Activated CD4-positive, alpha-beta T cell treated with anti-CD3 and anti-CD28 coated beads, Interleukin-2, amount 10 ng/mL, durations not matched to agents 24 days and 14 days (primary cell): ENCODE measurements at places on chromosomes 1 and 21.
A peak's percentile ranks its signal among the peaks of the same experiment; 100 is the strongest.

DNA sequence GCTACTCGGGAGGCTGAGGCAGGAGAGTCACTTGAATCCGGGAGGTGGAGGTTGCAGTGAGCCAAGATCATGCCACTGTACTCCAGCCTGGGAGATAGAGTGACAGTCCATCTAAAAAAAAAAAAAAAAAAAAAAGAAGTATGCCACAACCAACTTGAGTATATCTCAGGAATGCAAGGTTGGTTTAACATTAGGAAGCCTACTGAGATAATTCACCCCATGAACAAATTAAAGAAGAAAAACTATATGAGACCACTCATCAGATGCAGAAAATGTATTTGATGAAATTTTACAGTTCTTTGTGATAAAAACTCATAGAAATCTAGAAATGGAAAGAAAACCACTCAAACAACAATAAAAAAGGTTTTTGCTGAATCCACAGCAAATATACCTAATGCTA is 373.8 kb downstream of the LMO4 start:
- no peaks in the 10 kb centered on the region for H3K27me3 ChIP-seq
- H3K4me1 ChIP-seq = no peaks in the 10 kb centered on the region
- no peak overlapping the region for H3K27ac ChIP-seq
- no peak for DNase-seq

GRCh38 chr1:234604495-234605398 is 5.2 kb downstream of the IRF2BP2 start:
- no peak for DNase-seq
- H3K4me1 ChIP-seq = peaks cover 46% of the 10 kb centered on the region
- H3K27ac ChIP-seq = peak overlapping the region; percentile 98
- peaks cover 62% of the 10 kb centered on the region for H3K36me3 ChIP-seq
- peak overlapping the region; percentile 97 for H3K4me3 ChIP-seq

- H3K27me3 ChIP-seq = peaks cover 7% of the 10 kb centered on the region
- no peak overlapping the region for H3K27ac ChIP-seq
- H3K4me1 ChIP-seq = peaks cover 30% of the 10 kb centered on the region
- DNase-seq = no peak
These were observed 60.0 kb downstream of the POFUT2 start for GRCh38 chr21:45227735-45228134.

DNA sequence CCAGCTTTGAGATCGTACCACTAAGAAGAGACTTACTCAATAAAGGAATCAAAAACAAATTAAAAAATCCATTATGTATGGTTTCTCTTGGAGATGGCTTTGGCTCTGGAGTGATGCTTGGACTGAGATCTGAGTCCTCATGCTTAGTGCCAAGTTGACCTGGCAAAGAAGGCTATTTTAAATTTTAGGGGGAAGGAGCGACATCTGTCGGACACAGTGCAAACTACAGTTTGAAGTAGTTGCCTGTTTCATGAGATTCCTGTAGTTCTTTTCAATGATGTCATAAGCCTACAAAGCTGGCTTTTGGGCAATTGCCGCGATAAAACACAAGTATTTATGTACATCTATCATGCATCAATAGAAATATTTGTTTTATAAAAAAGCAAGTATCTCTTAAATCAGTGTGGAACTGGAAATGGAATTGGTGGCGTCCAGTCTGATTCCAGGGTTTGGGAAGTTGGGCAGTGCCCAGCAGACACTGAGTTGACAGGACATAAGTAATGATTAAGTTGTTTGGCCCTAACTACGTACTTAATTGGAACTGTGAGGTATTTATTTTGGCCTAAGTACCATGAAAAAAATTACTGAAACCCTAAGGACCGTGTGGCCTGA is 50.0 kb downstream of the TBCE start:
- H3K27ac ChIP-seq = no peak overlapping the region

GRCh38 chr1:42830631-42831030 is 13.4 kb upstream of the SVBP start:
- H3K4me1 ChIP-seq = no peaks in the 10 kb centered on the region
- no peak for DNase-seq
- H3K27me3 ChIP-seq = no peaks in the 10 kb centered on the region
- H3K36me3 ChIP-seq = no peaks in the 10 kb centered on the region

DNA sequence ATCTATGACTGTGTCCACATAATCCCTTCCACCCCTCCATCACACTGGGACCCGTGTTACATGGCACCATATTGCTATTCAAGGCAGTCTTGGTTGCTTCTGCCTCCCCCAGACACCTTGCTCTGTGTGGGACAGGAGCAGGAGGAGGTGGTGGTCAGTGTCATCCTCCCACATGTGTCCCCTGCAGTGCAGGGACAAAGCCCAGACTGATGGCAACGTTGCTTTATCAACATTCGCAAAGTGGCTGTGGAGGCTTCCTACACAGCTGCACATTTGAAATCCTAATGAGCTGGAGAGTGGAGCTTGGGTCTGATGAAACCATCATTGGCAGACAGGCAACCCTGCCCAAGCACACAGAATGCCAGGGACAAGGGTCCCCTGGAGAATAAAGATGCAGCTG is 26.2 kb downstream of the TRIM67 start:
- peaks cover 15% of the 10 kb centered on the region for H3K27me3 ChIP-seq
- H3K36me3 ChIP-seq = no peaks in the 10 kb centered on the region
- no peaks in the 10 kb centered on the region for H3K4me1 ChIP-seq
- no peak overlapping the region for H3K4me3 ChIP-seq
- H3K27ac ChIP-seq = no peak overlapping the region
- no peak for DNase-seq

GRCh38 chr1:1929639-1930545 is 10.8 kb upstream of the TMEM52 start:
- peak; percentile 54 for DNase-seq
- no peak overlapping the region for H3K4me3 ChIP-seq
- no peak overlapping the region for H3K27ac ChIP-seq
- peaks cover 2% of the 10 kb centered on the region for H3K36me3 ChIP-seq
- no peaks in the 10 kb centered on the region for H3K27me3 ChIP-seq

- DNase-seq = no peak
- H3K4me3 ChIP-seq = no peak overlapping the region
- no peak overlapping the region for H3K27ac ChIP-seq
- no peaks in the 10 kb centered on the region for H3K27me3 ChIP-seq
- H3K36me3 ChIP-seq = no peaks in the 10 kb centered on the region
These were observed 88.5 kb downstream of the BEND5 start for GRCh38 chr1:48688102-48688760.

DNA sequence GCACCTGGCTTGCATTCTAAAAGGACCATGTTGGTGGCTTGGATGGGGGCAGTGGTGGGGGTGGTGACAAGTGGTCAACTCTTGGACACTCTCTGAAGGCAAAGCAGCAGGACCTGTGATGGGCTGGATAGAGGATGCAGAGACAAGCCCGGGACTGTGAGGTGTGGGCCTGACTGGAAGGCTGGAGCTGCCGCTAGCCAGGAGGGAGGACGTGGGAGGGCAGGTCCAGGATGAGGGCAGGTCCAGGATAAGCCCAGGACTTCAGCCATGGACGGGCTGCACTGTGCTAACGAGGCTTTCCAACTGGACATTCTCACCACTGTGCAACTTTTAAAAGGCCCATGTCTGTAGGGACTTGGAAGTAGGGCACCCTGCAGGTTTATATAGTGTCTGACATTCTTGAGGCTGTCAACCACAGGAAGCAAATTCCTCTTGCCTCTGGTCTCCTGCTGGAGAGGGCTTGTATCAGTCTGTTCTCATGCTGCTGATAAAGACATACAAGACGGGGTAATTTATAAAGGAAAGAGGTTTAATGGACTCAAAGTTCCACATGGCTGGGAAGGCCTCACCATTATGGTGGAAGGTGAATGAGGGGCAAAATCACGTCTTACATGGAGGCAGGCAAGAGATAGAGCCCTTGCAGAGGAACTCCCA is 8.3 kb upstream of the C1orf167 start:
- H3K27ac ChIP-seq = no peak overlapping the region
- H3K4me1 ChIP-seq = peaks cover 6% of the 10 kb centered on the region
- H3K36me3 ChIP-seq = peaks cover 3% of the 10 kb centered on the region
- no peak for DNase-seq

GRCh38 chr1:46065405-46065804 is 67.0 kb downstream of the PIK3R3 start:
- H3K27ac ChIP-seq = no peak overlapping the region
- peaks cover 17% of the 10 kb centered on the region for H3K4me1 ChIP-seq
- H3K4me3 ChIP-seq = peak overlapping the region; percentile 24
- no peaks in the 10 kb centered on the region for H3K27me3 ChIP-seq

- H3K27ac ChIP-seq = no peak overlapping the region
- H3K4me3 ChIP-seq = peak overlapping the region; percentile 99
- no peaks in the 10 kb centered on the region for H3K27me3 ChIP-seq
- peaks cover 45% of the 10 kb centered on the region for H3K4me1 ChIP-seq
- H3K36me3 ChIP-seq = peaks cover 20% of the 10 kb centered on the region
These were observed 943 bp upstream of the KIAA0040 start for GRCh38 chr1:175193527-175193910.

DNA sequence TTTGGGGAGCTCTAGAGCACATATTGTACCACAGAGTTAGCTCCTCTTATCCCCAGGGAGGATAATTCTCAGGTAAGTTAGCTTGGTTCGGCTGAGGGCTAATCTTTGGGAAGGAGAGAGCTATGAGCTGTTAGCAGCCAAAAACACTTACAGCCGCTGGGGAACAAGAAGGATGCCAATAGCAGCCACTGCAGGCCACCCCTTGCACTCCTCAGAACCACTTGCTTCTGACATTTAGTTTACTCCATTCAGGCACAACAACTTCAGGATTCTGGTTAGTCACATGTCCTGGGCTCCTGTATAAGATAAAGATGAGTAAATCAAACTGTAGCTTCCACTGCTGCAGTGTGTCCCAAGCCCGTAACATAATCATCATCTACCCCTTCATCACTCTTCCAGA is 212.6 kb upstream of the ADGRL2 start:
- H3K4me3 ChIP-seq = no peak overlapping the region
- H3K4me1 ChIP-seq = no peaks in the 10 kb centered on the region
- no peak overlapping the region for H3K27ac ChIP-seq
- DNase-seq = no peak
- no peaks in the 10 kb centered on the region for H3K27me3 ChIP-seq

DNA sequence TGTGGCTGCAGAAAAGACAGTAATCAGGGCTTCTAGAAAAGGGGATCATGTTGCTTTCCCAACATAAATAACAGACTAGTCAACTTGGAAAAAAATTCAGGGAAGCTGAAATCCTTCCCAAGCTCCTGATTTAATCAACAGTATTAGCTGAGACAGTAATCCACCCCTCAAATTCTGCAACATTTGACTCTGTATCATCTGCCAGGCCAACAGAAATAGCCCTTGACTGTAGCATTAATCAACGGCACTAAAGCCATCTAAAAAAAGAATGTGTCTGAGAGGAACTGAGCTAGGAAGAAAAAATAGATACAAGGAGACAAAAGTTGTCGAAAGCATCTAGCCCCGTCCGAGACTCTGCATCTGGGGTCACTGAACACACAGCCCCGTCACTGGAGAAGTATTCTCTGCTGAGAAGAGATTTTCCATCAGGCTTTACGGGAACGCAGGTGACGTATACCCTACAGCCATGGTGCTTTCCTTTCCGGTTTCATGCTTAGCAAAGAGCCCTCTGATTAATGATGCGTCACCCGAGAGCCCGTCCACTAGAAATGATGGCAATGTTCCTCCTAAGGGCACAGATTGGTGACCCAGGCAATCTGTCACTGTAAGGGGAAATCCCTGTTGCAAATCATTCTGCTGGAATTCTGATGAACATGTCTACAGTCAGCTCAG is 42.1 kb upstream of the TP53BP2 start:
- no peaks in the 10 kb centered on the region for H3K4me1 ChIP-seq
- H3K27ac ChIP-seq = no peak overlapping the region
- no peaks in the 10 kb centered on the region for H3K27me3 ChIP-seq
- H3K4me3 ChIP-seq = no peak overlapping the region

DNA sequence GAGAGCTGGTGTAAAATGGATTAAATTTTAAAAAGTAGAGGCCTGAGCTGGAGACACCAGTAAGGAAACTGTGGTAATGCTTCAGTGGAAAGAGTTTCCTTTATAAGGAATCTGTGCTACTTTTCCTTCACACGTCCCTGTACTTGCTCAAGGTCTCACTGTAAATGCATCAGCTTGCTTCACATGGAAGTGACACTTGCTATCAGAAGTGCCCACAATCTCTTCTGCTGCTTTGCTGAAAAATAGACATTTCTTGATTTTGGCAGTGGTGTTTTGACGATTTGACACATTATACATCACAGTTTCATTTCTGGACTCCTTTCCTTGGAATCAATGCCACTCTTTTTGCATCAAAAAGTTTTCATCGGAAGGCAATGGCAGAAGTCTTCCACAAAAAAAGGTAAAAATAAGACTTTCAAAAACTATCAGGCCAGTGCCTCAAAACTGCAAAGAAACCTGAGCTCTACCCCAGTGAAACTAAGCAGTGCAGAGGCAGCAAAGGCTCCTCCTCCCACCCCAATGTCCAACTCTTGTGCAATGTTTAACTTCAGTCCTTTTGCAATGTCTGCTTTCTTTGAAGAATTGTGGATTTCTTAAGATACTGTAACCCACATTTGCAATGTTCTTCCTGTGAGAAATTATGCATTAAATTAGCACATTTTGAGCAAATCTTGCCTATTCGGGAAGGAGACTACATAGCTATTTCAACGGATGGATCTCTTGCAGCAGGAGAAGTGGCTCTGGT is 18.4 kb upstream of the TSPAN2 start:
- no peak overlapping the region for H3K4me3 ChIP-seq
- no peaks in the 10 kb centered on the region for H3K36me3 ChIP-seq
- H3K4me1 ChIP-seq = peaks cover 2% of the 10 kb centered on the region
